ENCODE measurements at places on chromosomes 12 and 14. TPM values are rescaled to one million over a fixed set of nuclear protein-coding genes. Genes with fewer than 3 reads are reported as not detected.

Gene PKP2
- total RNA-seq, result 2.1 TPM

Gene CLEC9A
- not detected for total RNA-seq

Gene SERPINA10
- not detected for total RNA-seq

Gene LHX5
- total RNA-seq, result not detected

Gene BRMS1L
- total RNA-seq, result 10.8 TPM

Gene BTG1
- total RNA-seq, result 99.5 TPM

Gene CAPZA3
- total RNA-seq, result not detected

Gene NPAS3
- not detected for total RNA-seq

Gene RBM23
- total RNA-seq, result 68.1 TPM

Gene KCNA1
- total RNA-seq, result not detected

Gene PPP1R1A
- total RNA-seq, result 0.21 TPM

Gene RPS26
- total RNA-seq, result 733 TPM

Gene RD3L
- total RNA-seq, result not detected

Gene PEBP1
- 289 TPM for total RNA-seq

Gene TESPA1
- not detected for total RNA-seq

Gene THAP2
- total RNA-seq, result 3.6 TPM

Gene TAS2R31
- total RNA-seq, result not detected

Gene PRH2
- total RNA-seq, result not detected

Gene BMAL2
- 26.0 TPM for total RNA-seq

Gene SYNDIG1L
- not detected for total RNA-seq
